Cortex of kidney (tissue), 1 donor: ENCODE measurements at places on chromosomes 12 and 14.

- DNase-seq: no peak
These were observed 36.0 kb upstream of the PLEKHG6 start for GRCh38 chr12:6274231-6275221.

DNA sequence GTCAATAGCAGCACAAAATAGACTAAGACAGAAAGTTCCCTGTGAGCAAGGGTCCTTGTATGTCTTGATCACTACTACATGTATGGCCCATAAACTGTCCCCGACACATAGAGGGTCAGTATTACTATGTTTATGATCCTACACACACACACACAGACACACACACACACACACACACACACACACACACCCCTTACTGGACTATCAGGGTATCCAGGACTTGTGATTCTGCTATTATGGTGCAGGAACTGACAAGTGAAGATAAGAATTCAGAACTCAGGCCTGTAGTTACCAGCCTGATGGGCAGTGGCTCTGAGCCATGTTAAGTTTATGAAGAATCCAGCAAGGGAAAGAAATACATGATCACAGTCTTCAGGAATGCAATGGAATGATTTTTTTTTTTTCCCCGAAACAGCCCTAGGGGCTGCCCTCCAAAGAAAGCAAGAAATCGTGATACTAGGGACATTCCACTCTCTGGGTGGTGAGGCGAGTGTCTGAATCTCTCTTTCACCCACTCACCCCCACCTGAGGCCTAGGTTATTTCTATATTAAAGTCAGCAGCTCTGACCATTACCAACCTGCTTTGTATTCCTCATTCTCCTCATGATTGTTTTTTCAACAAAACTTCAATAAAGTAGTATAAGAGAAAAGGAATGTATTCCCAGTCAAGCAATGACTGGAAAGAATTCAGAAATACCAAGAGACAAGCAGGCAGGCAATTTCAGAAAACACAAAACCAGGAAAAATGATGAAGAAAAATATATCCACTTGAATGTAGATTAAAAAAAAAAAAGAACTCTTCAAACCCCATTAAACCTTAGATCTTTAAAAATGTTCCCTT is 105.8 kb downstream of the AVPR1A start:
- DNase-seq: no peak

- DNase-seq: no peak
These were observed 1061.8 kb upstream of the FLRT2 start for GRCh38 chr14:84468153-84468552.

DNA sequence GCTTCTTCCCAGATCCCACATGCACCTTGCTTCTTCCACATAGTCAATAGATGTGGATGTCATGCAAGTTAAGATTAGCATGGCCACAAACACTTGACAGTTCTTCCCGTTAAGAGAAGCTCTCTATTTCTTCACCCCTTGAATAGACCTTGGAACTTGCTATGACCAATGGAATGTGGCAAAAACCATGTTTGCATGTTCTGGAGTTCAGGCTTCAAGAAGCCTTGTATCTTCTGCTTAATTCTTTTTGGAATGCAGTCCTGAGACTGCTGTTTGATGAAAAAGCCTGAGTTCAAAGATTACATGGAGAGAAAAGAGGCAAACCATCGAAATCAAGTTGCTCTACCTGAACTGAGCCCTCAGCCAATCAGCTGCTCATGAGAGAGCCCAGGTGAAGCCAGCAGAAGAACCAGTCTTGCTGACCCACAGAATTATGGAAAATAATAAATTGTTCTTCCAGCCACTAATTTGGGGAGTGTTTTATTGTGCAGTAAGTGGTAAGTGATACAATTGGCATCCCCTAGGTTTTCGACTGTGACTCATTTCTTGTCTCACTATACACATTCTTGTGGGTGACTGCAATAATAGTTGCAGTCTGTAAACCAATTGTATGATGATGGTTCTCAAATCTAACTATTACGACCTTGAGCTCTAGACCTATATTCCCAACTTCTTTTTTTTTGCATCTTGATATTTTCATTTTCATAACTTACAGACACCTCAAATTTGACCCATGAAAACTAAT is 12.6 kb downstream of the RASSF9 start:
- DNase-seq: no peak

GRCh38 chr12:54358191-54358944 is 5.9 kb downstream of the GPR84 start:
- no peak for DNase-seq

DNA sequence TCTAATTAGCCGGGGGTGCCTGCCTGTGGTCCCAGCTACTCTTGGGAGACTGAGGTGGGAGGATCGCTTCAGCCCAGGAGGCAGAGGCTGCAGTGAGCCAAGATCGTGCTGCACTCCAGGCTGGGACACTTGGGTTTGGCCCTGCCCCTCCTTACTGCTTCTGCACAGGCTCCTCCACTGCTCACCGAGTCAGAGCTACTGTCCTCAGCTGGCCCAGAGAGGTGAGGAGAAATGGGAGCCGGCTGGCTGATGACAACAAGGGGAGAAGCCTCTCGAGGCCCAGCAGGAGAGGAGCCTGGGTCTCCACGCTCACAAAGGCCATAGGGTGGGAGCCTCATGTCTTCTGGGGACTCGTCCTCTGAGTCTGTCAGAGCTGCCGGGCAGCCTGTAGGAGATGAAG is 13.7 kb downstream of the CALCOCO1 start:
- no peak for DNase-seq

- no peak for DNase-seq
These were observed 44.0 kb downstream of the PAH start for GRCh38 chr12:102873077-102873476.

GRCh38 chr12:8661016-8661415 is 1.6 kb downstream of the MFAP5 start:
- DNase-seq: no peak

DNA sequence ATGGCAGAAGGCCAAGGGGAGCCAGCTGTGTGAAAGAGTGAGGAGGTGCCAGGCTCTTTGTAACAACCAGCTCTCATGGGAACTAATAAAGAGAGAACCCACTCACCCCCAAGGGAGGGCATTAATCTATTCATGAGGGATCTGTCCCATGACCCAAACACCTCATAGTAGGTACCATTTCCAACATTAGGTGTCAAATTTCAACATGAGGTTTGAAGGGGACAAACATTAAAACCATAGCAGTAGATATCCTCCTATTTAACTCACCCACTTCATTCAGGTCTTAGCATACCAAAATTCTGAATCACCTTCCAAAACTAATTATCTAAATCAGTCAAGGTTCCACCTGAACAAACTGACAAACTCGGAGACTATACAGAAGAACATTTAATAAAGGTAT is 75.3 kb downstream of the PPFIA2 start:
- DNase-seq: no peak

DNA sequence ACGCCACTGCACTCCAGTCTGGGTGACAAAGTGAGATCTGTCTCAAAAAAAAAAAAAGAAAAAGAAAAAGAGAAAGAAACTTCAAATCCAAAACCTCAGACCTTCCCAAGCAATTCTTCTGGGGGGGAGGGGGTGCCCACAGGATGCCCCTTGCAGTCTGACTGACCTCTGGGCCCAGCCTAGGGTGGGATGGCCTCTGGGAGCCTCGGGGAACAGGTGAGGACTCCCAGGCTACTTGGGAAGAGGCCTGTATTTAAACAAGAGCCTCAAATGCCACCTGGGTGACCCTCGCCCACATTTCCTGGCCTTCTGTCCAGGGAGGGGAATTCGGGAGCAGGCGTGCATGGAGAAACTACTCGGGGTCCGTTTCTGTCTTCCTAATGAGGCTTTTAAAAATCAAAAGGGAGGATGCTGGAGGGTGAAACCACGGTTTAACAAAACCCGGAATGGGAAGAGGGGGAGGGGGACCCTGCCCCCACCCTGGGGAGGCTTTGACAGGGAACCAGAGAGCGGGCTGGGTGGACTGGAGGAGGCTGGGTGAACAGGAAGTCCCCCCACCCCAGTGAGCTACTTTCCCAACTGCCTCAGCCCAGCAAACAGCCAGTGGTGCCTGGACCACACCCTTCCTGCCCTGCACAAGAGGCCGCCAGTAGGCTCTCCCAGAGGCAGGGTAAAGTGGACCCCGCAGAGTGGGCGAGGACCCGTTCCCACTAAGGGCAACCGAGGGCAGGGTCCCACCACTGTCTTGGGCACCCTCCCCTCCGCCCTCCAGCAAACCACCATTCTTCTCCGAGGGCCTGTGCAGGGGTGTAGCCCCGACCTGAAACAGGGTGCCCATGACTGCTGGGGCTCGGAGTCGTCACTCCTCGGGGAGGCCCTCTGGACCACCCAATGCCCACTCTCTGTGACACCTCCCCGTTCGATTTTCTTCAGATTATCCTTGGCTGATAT is 1.5 kb upstream of the FBRSL1 start:
- DNase-seq: no peak

GRCh38 chr14:63896278-63896720 is 43.5 kb downstream of the SYNE2 start:
- no peak for DNase-seq

DNA sequence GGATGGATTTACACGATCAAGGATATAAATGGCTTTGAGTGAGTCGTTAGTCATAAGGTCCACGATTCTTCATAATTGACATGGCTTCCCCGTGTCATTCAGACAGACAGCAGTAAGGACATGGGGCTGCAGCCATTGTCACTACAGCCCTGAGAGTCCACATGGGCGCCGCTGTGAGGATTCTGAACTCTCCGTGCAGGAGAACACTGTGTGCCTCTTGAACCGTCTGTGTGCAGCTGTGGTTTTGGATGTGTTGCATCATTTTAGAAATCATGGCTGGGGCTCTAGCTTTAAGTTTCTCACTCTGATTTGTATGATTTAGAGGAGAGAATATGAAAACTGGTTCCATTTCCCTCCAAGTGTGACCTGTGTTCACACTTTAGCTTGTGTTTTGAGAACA is 47.2 kb downstream of the NPAS3 start:
- no peak for DNase-seq

GRCh38 chr14:56268039-56268438 is 149.8 kb downstream of the PELI2 start:
- DNase-seq: no peak

GRCh38 chr14:81990312-81990761 is 456.7 kb upstream of the SEL1L start:
- DNase-seq: no peak

GRCh38 chr12:47734725-47735480 is 9.6 kb upstream of the ENDOU start:
- no peak for DNase-seq

- DNase-seq: no peak
These were observed 43.9 kb upstream of the FBRSL1 start for GRCh38 chr12:132445884-132446632.

DNA sequence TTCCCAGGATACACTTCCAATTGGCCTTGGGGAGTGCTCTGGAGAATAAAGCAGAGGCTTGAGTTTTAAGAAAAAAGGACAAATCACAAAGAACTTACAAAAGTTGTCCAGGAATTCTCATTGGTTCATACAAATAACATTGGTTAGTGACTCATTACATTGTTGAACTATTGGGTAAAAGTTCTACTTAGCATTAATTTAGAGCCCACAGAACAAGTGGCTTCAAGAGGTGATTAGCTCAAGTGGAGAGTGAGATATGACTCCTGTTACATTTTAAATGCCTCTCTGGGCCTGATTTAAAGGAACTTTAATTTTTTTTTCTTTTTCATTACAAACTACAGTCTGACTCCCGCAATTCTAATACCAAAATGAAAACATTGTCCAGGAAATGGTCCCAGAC is 72.9 kb downstream of the ASCL4 start:
- DNase-seq: no peak

DNA sequence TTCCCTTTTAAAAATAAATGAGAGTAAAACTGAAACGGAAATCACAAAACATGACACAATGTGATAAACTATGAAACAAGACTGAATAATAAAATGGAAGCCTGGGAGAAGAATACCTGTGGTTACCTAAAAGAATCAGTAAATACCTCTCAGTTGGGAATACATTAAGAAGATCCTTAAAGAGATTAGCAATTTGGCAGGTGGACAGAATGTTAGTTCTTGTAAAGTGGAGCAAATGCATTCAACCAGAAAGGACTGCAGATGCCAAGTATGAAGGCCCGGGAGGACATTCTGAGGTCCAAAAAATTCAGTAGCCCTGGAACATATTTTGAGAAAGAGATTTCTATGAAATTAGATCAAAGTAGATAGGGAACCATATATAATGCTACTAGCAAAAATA is 861.3 kb upstream of the SEL1L start:
- no peak for DNase-seq
